ENCODE measurements at places on chromosomes 12 and 14. TPM values are rescaled to one million over a fixed set of nuclear protein-coding genes. Genes with fewer than 3 reads are reported as not detected.

GRCh38 chr12:94832780-94833681, 170.5 kb downstream of the NDUFA12 start:
- no peak for DNase-seq

DNA sequence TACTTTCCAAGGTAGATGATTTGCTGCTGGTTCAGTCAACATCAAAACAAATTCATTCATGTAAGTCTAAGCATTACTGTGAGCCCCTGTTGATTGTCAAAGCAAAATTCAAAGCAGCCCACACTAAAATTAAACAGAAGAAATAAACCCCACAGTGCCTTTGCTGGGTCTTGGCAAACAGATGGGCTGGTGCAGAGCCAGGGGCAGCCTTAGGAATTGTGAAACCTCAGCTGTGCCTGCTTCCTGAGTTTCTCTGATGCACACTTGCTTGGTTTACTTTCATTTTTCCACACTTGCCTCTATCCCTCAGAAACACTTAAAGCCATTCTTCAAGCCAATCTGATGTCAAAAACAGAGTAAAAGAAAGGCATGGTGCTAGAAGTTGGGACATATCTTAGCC, 6.6 kb upstream of the PLEKHG7 start:
- DNase-seq: no peak

- no peak for DNase-seq
Measured at GRCh38 chr12:116009805-116010204, 267.7 kb downstream of the MED13L start.

TMEM132C gene
- total RNA-seq: not detected

GRCh38 chr14:73457924-73458182, 493 bp downstream of the NUMB start:
- no peak for DNase-seq

GRCh38 chr12:90122681-90123080, 414.0 kb upstream of the ATP2B1 start:
- DNase-seq: no peak

DNA sequence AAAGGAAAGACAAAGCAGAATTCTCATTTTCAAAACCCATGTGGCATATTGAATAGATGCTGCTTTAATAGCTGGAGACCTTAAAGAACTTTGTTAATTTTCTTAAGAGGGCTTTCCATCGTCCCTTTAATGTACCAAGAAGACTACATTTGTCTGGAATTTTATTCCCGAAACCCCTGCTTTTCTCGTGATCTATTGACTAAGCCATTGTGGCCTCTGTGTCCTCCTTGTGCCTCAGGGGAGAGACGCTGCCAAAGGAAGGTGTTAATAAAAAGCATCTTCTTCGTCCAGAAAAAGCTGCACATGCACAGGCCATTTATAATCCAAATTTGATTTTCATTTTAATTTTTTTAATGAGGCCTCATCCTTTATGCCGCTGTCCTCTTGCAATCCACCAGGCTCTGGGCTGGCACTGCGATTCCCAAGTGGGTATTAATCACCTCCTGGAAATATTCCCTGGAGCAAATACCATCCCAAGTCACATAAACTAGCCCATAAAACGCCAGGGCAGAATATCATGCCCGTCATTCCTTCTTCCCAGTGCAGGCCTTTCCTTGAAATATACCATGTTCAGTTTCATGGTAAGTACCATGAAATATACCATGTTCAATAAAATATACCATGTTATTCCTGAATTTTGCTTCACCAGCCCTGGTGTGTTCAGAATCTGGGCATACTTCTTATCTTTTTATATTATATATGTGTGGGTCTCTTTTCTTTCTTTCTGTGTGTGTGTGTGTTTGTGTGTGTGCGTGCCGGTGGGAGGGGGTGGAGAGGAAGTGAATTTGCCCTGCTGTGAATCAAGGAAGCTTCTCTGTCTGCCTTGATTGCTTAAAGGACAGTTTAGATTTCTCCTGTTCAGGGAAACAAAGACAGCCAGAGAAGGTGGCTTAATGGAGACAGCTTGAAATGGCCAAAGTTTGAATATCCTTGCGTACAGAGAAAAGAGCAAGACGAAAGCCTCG, 147.6 kb downstream of the PHETA1 start:
- DNase-seq: no peak

DNA sequence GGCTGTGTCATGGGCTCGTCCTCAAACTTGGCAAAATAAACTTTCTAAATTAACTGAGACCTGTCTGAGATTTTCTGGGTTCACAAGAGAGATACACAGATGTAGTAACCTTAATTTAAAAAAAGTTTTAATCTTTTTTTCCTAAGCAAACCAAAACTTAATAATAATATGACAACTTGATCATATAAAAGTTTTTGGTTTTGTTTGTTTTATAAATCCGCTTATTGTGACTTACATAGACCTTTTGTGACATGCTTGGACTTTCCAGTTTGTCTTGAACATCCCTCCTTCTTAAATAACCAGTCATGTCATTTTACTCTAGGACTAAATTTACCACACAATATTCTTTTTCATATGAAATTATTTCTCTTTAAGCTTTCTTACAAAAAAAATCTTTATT, 8.5 kb downstream of the RDH12 start:
- DNase-seq: no peak

NRIP2 gene
- total RNA-seq: not detected

DNA sequence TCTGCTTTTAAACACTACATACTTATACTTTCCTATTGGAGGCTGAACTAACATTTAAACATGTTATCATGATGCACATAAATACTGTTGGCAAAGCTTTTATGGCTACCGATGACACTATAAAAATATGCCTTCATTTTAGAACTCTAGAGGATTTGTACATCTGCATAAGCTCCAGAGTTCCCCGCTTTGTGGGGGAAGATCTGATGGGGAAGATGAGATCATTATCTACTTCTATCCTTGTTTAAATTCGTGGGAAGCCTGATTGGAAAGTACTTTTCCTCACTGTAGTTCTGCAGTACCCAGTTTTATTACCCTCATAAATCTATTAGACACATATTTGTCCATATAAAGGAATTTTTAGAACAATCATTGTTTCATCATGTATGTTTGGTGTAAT, 299.6 kb upstream of the ATP2B1 start:
- DNase-seq: no peak

GRCh38 chr14:55756557-55756956, 176.6 kb downstream of the KTN1 start:
- DNase-seq: no peak

DNA sequence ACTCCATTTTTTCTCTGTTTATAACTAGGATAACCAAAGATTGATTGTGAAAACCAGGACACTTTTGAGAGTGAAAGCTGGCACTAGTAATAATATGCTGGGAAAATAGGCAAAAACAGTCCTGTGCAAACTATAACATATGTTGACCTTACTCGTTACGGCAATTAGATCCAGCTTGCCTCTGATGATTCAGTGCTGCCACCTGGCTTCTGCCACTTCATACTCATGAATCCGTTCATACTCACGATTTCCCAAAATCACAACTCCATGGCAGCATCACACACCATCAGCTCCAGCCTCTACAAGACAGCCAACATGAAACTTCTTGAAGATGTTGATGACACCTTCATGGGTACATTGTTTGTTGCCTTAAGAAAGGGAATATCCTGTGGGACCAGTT, 49.1 kb upstream of the CAND1 start:
- no peak for DNase-seq

CLEC4D gene
- not detected for total RNA-seq

DNA sequence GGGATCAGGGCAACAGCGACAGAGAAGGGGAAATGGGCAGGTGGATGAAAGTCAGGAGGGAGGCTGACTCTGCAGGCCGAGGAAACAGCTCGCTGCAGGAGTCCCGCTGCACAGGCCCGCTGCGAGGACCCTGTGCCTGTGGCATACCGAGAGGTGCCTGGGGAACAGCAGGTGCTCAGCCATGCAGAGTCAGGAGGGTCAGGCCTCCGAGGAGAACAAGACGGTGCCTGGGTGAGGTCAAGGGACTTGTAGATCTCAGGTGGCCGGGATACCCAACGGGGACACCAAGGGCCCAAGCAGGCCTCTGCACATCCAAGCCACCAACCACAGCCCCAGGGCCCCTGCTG, 67.5 kb downstream of the NCOR2 start:
- no peak for DNase-seq

- DNase-seq: no peak
Measured at GRCh38 chr12:103829092-103829491, 11.9 kb downstream of the NT5DC3 start.

DNA sequence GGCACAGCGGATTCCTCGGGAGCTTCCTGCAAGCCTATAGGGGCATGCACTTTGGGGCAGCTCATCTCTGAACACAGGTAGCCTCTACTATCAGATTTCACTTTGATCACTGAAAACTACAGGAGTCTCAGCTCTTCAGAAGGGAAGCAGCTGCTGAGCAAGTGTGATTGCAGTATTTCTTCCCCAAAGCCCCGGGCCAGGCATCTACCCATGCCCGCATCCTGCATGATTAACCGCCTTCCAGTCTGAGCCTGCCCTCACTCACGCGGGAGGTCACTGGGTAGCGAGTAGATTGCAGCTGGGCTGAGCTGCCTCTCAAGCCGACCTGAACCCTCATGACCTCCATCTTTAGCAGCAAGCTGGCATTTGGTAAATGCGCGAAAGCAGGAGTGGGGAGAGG, 334.7 kb downstream of the DPF3 start:
- DNase-seq: no peak

WNT5B gene
- not detected for total RNA-seq

DNA sequence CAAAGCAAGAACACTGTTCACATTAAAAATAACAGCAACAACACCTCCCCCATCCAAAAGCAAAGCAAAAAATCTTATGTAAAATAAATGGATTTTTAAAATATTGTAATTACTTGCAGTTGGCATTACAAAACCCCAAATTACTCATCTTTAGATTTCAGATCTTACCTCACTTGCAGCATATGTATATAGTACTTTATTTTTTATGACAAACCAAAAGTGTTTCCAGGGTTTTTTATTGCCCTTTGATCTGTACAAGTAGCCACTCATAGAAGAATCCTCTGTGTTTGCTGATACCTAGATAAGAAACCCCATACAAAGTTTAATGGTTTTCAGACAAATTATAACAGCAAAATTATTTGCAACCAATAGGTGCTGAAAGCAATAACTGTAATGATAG, 12.2 kb upstream of the NR2C1 start:
- no peak for DNase-seq

KRT73 gene
- total RNA-seq: 0.20 TPM

OR6C2 gene
- not detected for total RNA-seq

NOS1 gene
- not detected for total RNA-seq

GRCh38 chr12:7128681-7129286, at the start of gene RBP5:
TSS of gene RBP5 (minus strand) at chr12:7128889. CDS start at chr12:7128775, 114 bp downstream.
- no peak for DNase-seq

OR6S1 gene
- total RNA-seq: not detected

- DNase-seq: no peak
Measured at GRCh38 chr12:131917139-131917710, 11.9 kb upstream of the PUS1 start.

DNA sequence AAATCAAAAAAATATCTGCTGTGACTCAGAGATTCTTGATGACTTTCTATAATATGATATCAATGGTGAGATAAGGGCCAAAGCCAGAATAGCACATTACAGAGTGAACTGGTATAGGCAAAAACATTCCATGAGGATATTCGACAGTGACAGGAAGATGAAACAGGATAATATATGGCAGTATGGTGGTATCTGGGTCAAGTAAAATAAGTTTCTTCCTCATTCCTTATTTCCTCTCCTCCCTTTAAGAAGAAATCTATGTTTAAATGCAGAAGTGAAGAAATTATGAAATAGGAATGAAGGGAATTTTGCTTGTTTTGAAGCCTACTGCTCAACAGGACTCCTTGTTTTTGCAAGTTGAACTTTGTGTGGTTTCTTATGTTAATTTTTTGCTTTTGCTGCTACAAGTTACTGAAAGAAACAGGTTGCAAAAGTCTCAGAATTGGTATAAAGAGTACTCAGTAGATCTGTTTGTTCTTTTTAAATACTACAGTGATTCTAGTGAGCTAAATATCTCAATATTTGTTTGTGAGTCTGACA, 7.0 kb downstream of the ACSS3 start:
- DNase-seq: no peak

GRCh38 chr12:66240096-66240820, 51.2 kb downstream of the IRAK3 start:
- DNase-seq: no peak

GRCh38 chr14:95490727-95491451, 25.6 kb downstream of the SYNE3 start:
- no peak for DNase-seq

TCTN2 gene
- total RNA-seq: 2.0 TPM

GRCh38 chr12:68270358-68270757, 17.0 kb upstream of the IL22 start:
- DNase-seq: no peak

LRP1-AS gene
- not detected for total RNA-seq

DNA sequence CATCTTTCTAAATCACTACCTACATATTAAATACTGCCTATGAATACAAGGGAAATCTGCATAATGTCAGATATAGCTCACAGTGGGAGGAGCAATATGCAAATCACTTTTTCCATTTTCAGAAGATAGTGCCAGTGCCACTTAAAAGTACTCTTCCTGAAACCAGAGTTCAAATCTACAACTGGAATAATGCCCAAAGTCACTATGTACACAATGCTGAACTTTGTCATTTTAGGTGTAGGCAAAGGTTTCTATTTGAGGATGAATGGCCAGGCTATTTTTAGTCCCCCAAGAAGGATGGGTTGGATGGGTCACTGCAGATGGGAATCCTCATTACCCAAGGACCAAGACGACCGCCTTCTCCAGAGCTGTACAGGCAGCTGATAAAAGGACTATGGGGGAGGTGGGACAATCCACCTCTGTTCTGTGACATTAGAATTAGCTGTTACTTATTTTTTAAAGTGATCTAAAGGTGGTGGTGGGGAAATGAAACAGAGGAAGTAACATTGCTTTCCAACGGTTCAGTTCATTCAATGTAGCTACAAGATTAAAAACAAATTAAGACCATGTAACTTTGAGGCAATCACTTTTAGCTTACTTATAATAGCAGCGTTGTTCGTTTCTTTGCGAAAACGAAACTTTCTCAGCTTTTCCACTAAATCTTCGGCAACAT, 5.6 kb downstream of the GMFB start:
- DNase-seq: no peak

DNA sequence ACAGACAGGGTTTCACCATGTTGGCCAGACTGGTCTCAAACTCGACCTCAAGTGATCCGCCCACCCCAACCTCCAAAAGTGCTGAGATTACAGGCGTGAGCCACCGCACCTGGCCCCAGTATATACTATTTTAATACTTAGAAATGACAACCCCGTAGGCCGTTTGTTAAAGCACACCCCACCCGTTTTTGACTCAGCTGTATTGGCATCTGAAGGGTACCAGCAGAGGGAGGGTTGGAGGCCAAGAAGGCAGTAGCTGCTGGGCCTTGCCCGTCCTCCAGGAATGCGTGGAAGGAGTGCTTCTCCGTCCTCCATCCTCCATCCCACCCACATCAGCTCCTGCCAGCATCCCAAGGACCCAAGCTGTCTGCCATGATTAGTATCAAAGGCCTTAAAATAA, 6.3 kb upstream of the NIN start:
- DNase-seq: no peak

DNA sequence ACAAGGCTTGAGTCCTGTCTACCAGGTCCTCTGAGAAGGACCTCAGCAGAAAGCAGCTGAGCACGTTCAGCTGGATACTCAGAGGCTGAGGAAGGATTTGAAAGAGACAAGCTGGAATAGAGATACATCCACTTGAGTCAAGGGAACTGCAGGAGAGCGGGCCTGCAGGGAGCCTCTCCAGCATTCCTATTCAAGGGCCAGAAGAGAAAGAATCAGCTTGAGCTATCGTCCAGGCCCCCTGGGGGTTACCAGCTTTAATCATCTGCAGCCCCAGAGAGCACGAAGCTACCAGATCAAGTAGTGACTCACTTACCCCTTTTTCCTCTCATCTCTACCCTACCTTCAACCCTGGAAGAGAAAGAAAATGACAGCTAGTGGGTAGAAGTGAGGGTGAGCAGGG, 80.9 kb downstream of the NDUFA12 start:
- no peak for DNase-seq
